Thoracic aorta (tissue), 2 donors: ENCODE measurements at places on chromosomes 1 and 21.

DNA sequence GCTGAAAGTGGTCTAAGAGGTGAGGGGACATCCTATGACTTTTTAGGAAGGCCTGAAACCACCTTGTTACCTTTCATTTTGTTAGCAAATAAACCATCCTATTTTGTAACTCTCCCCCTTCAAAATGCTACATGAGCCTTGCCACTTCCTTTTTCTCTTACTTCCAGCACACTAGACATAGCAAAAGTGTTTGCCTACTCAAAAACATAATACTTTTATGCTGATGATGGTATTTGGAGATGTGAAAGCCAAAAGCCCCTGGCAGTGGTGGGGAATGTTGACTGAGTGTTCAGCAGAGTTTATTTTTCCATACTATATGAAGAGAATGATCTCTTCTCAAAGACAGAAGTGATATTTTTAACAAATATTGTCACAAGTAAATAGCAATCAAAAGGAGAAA, 134.2 kb downstream of the EDEM3 start:
- DNase-seq: no peak

DNA sequence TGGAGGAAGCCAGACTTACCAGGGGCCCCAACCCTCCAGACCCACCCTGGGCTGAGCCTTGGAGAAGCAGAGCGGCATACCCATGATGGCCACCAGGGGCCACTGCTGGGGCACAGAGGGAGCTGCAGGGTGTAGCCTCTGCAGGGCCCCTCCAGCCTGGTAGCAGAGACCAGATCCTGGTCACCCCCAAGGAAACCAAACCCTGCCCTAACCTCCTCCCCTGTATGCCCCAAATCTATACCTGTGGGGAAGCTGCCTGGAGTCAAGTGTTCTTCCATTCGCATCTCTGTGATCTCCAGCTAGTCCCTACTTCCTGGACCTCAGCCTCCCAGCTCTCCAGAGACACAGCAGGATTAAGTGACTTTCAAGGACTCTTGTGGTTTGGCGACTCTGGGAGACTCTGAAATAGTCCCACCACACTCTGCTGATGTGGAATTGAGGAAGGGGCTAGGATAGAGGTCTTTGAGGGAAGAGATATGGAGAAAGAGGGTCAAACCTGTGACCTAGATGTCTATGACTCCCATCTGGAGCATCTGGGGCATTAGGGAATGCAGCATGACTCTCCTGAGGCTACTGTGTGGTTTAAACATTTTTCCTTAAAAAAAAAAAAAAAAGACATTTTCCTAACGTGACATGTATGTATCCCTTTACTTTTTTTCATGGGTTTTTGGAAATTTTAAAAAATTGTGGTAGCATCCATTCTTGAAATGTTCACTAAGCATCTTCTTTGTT, 119.2 kb upstream of the IPO9 start:
- no peak for DNase-seq

GRCh38 chr1:43554444-43554992, 23.8 kb downstream of the PTPRF start:
- DNase-seq: no peak

DNA sequence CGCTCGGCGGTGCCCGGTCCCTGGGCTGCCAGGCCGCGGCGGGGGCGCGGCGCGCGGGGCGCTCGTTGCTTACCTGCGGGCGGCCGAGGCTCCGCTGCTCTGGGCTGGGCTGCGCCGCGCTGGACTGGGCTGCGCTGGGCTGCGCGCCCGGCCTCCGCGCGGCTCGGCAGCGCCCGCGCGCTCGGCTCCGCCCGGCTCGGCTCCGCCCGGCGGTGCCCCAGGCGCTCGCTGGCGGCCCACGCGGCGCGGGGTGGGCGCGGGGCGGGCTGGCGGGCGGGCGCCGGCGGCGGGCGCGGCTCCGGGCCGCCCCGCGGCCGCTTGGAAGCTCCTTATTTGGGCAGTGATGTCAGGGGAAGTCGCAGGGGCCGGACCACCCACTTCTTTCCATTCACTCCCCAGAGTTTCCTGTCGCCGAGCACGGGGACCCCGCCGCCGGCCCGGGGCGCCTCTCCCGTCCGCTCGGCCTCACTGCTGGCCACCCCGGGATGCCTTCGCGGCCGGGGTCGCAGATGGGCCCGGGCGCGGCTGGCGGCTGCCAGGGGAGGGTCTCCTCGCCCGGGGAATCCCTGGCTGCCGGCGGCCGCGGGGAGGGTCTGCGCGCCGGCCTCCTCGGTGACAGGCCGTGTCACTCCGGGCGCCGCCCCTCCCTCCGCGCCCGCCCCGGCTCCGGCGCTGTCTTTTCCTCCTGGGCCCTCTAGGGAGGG, 177.7 kb upstream of the EDN2 start:
- peak; percentile 39 for DNase-seq

DNA sequence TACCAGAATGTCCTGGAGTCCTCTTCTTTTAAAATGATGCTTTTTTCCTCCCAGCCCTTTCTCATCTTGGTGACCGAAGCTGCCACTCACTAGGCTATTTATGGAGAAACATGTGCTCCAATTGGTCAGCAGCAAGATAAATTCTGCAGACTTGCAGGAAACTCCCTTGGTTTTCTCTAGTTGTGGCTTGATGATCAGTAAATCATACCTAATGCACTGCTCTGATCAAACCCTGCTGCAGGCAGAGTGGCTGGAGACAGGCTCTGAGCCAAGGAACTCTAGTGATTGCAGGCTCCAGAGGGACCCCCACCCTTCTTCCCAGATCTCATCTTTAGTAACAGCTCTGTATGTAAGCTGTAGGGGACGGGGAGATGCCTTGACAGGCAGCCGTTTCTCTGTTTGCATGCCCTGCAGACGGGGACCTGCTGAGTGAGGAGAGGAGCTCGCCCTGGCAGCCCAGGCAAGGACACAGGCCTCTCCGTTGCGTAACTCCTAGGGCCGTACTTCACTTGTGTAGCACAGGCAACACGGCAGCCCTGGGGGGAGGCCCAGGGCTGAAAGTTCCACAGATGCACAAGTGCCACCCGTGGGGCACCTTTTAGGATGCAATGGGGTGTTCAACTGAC, 14.5 kb downstream of the SLC6A17 start:
- no peak for DNase-seq

DNA sequence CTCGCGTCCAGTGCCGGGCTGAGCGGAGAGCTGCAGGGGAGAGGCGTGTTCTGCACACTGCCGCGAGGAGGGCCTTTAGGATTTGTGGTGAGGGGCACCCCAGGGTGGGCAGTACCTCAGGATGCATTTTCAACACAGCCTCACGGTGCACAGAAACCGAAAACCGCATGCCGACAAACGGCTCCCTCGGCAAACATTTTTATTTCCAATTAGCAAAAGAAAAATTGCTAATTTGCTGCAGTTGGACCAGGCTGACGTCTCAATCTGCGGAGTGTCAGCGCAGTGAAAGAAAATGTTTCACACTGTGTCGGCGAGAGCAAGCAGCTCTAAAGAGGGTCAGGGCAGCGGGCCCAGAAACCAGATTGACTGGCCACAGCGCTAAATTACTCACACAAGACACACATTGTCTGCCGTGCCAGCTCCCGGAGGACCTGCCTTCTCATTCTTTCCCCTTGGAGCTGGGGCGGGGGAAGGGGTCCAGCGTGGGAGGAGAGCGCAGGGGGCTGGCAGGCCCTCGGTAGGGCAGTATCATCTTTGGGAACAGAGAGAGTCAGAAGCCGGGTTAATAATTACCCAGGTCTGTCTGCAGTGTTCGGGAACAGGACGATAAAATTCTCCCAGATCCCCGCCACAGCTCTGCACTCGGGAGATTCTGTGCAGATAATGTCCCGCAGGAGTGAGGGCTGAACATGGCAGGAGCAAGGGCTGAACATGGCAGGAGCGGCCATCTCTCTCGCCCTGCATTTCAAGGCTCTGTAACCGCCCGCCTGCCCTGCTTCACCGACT, 150.2 kb downstream of the PRDM16 start:
- DNase-seq: peak; percentile 60

GRCh38 chr1:157975228-157975950, 18.1 kb upstream of the KIRREL1 start:
- no peak for DNase-seq

DNA sequence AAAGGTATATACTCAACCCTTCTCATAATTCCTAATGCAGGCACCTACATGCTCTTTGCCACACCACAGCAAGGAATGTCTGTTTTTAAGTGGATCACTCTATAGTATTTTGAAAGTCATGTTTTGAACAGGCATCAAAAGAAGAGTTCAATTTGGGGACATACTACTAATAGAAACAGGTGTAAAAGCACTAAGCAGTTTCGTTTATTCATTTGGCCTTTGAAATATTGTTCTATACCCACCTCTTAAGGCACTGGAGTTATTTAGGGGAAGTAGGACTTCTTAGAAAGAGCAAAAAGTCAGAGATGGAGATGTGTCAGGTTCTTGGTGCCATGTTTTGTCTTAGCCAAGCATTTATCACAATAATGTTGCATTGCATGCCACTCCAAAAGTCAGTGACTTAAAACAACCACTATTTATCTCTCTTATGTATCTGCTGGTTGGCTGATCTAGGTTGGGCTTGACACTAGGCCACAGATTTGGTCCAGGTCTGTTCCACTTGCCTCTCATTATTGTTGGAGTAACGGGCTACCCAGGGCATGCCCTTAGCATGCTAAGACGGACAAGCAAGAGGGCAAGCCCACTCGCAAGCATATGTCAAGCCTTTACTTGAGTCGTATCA, 107.5 kb downstream of the RGL1 start:
- no peak for DNase-seq

DNA sequence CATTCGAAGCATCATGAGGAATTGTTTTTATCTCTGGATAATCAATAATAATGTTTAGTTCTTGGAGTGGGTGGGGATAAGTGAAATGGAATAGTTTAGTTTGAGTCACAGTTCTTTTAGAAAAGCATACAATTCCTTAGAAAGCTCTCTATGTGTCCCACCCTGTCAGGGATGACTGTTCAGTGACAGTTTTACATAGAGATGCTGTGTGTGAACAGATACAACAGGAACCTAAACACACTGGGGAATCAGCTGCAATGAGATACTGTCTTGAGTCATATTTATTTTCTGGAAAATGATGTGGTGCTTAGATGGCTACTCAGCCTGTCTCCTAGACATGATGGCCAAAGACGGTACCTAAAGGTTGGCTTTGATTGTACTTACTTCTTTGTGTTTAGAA, 25.7 kb upstream of the CCDC190 start:
- no peak for DNase-seq

GRCh38 chr1:221430152-221430960, 311.5 kb downstream of the DUSP10 start:
- DNase-seq: no peak

DNA sequence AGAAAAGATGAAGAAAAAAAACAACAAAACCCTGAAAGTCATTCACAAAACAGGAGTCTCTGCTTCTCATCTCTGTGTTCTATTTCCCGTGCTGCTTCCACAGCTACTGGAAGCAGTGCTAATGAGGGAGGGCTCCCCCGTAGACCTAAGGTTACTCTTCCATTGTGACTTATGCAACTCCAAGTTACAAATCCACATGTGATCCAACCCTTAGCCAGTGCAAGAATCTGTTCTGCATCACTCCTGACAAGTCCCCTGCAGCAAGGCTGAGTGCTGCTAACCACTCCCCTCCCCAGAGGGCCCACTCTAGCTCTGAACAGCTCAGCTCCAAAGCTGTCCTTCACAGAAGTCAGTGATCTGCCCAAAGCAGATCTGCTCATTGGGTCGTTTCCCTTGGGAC, 10.3 kb downstream of the DNALI1 start:
- no peak for DNase-seq

DNA sequence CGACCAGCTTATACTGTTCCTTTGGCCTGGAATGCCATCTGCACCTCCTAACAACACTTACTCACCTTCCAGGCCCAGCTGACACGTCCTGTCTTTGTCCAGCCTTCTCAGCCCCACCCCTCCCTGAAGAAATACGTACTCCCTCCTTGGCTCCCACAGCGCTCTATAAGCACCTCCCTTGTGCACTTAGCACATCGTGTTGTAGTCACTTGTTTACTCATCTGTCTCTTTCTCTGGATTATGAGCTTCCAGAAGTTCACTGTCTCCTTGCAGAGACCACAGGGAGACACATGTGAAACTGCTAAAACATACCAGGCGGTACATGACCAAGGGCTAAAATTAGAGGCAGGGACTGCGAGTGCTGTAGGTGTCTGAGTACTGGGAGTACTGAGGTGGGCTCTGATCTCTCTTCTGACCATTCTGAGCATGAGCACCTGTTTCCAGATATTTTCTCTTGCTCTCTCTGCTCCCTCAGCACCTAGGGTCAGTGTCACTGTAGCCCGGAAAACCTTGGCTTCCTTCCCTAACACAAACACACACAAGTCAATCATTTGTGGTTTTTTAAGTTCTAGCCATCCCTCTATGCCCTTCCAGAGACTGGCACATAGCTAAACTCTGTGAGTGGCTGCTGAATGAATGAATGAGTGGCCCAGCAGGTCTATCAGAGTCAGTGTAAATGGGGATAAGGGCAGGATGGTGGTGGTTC, 5.1 kb downstream of the DCST1 start:
- no peak for DNase-seq

DNA sequence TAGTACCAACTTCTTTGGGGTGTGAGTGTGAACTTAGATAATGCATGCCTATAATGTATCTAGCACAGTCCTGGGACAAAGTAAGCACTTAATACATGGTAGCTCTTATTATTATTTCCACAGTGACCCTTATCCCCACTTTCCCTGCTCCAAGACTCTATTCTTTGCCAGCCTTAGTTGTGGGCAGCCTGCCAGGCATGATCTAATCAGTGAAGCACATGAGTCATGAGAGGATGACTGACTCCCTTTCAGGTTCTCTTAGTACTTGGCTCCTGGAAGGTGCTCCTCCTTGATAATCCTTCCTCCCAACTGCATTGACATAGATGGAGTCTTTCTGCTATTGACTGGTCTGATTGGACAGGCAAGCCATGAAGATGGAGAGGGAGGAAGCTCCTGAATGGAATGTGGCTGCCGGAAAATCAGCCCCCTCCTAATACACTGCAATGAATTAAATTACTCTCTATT, 17.4 kb upstream of the GNG12 start:
- DNase-seq: peak; percentile 88

DNA sequence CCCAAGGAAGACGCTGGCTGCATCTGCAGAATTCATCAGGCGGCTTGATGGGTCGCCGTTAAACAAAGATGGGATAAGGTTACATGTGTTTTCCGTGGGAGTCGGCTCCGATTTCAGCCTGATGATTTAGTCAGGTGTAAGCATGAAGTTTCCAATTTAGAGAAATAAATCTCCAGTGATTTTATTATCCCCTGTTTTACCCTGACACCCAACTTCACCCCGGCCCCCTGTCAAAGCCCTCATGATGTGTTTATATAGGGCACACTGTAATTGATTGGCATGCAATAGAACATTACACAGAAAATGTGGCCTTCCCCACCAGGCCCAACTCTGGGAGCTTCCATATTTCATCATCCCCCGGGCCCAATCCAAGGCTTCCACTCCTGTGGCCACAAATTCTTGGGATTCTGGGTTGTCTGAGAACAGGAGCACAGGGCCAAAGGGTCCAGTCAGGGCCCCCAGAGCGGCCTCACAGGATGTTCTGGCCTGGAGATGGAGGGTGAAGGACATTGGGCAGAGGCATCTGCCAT, 72.5 kb downstream of the FOXD2 start:
- no peak for DNase-seq

DNA sequence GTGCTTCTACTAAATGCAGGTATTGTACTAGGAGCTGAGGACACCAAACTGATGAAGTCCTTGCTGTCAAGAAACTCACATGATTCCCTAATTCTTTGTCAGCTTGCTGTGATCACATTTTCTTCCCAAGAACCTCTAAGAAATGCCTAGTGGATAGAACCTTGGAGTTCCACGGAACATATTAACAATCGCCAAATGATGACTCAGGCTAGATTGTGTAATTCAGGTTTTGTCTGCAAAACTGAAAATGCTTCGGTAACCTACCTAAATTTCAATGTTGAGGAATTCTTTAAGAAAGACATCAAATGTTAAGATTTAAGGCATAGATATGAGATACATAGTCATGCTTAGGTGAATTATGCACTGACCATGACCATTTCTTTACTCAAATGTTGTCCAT, 1.7 kb upstream of the GADD45A start:
- DNase-seq: no peak
